AG08396 (cell line): ENCODE measurements at places on chromosomes 4 and X.

DNA sequence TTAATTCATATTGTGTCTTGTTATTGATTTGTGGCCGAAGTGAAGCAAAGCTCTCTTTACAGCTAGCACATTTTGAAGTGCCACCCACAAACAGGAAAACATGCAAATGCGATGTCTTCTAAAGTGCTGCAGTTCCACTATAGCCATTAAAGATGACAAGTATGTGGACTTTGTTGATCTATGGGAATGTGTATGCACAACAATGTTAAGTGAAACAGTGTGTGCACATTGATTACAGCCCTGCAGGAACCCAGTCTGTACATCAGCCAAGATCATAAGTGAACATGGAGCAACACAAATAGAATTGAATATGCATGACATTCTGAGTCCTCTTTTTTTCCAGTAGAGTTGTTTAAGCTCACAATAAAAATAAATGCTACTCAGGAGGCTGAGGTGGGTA is 43.0 kb downstream of the TFDP3 start:
- no peak for DNase-seq

DNA sequence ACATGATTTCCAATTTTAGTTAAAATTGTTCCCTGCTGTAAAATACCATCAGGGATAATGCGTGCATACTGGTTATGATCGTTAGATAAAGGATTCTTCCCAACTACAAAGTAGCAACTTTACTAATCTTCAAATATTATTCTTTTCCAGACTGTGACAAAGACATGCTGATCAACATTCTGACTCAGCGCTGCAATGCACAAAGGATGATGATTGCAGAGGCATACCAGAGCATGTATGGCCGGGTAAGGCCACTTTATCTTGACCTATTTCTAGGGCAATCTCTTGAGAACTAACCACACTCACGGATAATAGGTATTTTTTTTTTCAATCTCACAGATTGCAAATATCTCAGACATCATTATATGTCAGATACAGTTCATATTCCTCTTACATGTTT is 47.0 kb downstream of the ANXA10 start:
- no peak for DNase-seq

- DNase-seq = no peak
These were observed 184.4 kb downstream of the DKK2 start for GRCh38 chr4:106851726-106852125.

GRCh38 chrX:1852082-1852481 is 237.2 kb downstream of the ASMT start:
- no peak for DNase-seq

GRCh38 chr4:3285558-3286334 is 7.1 kb upstream of the RGS12 start:
- DNase-seq = peak; percentile 56

- DNase-seq = no peak
These were observed 219.4 kb downstream of the EPHA5 start for GRCh38 chr4:65450899-65451298.

DNA sequence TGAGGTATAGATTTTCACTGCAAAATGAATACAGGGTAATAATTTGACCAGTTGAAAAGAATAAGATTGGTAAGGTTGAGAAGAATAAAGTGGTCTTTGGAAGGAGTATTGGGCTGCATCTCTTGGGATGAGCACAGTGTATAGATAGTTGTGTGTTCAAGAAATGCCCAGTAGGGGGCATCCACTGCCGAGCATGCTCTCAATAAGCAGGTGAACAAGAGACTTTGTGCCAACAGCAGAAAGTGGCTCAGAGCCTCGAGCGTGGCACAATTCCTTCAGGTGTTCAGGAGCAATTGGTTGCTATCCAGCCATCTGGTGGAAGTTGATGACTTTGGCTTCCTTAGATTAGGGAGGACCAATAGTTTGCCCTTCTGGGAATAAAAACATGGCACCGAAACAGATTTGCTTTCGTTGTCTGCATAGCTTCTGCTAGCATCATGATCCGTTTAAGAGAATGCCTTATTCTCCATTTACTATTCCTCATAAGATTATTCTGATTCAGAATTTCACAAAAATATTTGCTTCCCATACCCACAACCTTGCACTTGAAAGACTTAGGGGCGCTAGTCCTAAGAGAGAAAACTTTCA is 258.1 kb upstream of the NEIL3 start:
- DNase-seq = no peak

- no peak for DNase-seq
These were observed 293.2 kb upstream of the SLC7A11 start for GRCh38 chr4:138535316-138535715.

- DNase-seq = no peak
These were observed 109.3 kb downstream of the FAM53A start for GRCh38 chr4:1574601-1575417.

GRCh38 chr4:1014291-1015167 is 3.1 kb downstream of the FGFRL1 start:
- no peak for DNase-seq

DNA sequence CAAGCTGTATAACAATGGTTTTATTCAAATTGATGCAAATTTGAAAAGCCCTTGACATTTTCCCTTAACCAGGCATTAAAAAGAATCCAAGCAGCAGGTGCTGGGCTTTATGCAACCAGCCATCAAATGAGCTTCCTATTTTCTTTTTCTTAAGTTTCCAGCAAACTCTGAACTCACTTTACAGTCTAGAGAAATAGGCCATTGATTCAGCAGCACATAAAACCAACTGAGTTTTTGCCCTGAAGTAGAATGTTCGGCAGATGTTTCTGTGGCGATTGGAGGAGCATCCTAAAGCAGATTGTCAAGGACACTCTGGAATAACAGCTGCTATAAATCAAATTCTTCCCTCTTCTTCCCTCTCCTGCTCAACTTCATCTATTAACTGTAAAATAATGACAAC is 582.8 kb upstream of the CPEB2 start:
- DNase-seq = no peak

DNA sequence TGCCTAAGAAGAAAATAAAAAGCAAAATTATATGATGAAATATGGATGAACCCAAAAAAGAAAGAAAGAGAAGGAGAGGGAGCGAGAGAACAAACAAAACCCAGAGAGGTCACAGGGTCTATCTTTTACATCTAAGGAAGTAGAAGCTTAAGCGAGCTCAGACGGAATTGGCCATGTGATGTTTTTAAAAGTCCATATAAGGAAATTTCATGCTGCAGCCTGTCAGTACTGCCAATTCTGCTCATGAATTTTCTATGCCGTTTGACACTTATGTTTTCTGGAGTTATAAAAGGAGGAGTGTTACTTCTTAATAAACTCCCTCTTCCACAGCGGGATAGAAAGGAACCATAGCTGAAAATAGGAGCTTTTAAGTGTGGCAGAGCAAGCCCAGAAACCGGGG is 32.9 kb upstream of the DCX start:
- DNase-seq = no peak

- no peak for DNase-seq
These were observed 185.3 kb upstream of the BCOR start for GRCh38 chrX:40282946-40283660.

- peak; percentile 73 for DNase-seq
These were observed 24.4 kb downstream of the SYAP1 start for GRCh38 chrX:16743604-16744325.

DNA sequence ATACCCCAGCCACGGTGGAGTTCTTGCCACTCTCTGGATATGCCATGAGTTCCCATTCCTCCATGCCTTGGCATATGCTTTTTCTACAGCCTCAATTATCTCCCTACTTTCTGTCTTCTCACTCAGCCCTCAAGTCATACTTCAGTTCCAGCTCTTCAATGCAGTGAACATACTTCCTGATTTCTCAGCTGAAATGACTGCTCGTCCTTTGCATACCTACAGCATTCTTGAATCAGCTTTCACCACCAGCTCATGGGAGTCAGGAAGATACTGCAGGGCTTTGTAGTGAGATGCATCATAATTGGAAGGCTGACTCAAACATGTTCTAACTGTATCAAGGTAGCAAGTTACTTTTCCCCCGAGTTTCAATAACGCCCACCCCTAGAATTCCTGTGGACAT is 118.4 kb downstream of the APBB2 start:
- DNase-seq = peak; percentile 29

GRCh38 chr4:173191623-173192041 is 23.0 kb downstream of the GALNT7 start:
- DNase-seq = no peak

- no peak for DNase-seq
These were observed 13.9 kb downstream of the SMPX start for GRCh38 chrX:21744060-21744459.

DNA sequence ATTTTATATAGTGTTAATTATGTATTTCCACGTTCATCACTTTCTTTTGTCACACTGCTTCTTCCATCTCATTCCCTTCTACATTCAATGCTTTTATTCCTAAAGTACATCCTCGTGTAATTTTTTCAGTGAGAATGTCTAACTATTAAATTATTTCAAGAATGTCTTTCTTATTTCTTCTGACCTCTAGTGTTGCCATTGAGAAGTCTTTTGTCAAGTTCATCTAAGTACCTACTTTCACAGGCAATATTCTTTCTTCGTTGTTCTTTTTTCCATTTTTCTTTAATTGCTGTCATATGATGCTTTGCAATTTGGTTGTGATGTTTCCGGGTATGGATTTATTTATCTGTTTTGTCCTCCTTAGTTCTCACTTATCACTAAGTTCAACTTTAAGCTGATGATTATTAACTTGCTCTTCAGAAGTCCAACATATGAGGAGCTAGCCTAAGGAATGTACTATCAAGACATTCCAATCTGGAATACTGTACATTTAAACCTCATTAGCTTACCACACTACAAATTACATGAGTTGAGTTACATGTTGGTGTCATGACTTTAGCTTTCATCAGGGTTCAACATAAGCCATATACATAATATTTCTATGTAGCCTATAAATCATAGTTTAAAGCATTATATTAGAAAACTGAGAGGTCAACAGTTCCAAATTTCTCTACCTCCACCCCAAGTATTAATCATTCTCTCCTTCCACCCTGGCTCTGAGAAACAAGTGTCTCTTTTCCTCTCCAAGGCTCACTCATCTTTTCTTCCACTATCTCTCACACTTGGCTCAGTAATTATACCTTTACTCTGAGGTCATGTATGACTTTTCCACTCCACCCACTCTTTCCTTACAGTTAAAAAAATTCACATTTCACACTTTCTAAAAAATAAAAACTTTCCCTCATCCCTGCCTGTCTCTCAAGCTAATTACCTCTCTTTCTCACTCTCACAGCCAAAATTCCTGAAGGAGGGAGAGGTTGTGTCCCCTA is 81.5 kb downstream of the COX18 start:
- DNase-seq = no peak

DNA sequence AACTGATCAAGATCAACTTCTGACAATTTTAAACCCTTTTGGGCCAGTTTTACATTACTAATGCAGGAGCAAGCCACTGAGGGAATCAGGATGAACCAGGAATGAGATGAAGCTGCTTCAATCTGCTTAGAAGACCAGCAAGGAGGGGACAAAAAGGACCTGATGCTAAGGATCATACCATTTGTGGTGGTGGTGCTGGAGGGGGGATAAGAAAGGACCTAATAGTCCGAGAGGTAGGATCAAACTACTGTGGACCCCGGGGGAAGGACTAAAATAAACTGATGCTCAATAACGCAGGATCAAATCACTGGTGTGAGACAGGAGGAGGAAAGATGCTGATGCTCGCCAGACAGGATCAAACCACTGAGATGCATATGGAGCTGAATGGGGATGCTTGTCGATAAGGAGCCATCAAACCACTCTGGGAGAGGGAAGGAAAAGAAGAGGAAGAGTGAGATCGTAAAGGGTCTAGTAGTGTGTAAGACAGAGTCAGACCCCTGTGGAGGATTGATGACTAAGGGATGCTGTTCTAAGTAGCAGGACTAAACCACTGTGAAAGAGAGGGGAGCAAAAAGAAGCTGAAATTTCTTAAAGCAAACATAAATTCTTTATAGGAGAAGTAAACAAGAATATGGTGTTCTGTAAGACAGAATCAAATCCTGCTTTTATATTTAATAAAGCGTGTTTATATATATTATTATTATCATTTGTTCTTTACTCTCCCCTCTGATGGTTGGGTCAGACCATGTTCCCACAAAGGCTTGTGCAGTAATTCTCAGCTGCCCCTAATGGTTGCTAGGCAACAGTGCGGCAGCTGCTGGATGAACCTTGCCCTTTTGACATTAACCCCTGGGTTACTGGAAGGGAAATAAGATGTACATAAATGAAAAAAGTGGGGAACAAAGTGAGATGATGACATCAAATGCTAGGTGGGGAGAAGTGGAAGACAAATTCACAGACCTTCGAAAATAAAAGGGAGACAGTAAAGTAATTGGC is 432.5 kb upstream of the FGF16 start:
- DNase-seq = no peak

DNA sequence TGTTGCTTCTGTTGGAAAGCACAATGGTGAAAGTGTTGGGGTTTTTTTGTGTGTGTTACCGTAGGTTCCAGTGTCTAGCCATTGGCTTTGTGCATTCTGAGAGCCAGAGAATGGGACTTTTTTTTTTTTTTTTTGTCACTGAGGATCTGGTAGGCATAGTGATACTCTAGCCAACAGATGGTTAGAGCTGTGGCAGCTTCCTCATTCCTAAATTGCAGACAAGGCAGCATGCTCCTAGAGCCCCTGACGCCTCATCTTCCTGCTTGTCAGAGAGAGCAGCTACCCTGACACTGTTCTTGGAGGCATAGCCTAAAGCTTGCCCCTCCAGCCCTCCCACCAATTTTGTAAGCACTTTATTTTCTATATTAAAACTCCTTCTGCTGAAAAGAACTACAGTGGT is 27.0 kb downstream of the ARHGEF9 start:
- DNase-seq = no peak

- DNase-seq = no peak
These were observed 978.1 kb downstream of the C4orf33 start for GRCh38 chr4:130074096-130074495.

- peak; percentile 29 for DNase-seq
These were observed 844.2 kb downstream of the RAPGEF2 start for GRCh38 chr4:159946983-159947615.

DNA sequence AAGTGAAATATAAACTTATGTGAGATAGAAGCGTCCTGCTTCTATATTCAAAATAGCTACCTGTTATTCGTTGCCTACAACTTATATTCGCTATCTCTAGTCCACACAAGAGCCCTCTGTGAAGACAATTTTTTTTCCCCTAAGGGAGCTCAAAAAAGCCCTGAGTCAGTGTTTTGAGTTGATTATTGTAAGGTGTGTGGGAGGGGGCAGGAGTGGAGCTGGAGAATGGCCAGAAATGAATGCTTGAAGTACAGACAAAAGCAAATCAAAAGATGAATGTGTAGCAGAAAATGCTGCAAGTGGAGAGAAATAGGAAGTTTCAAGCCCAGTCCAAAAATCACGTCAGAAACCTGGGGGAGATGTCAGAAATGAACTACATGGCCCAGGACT is 655.0 kb upstream of the LCORL start:
- DNase-seq = no peak

- DNase-seq = no peak
These were observed 1494.4 kb downstream of the STIM2 start for GRCh38 chr4:28354880-28355656.

GRCh38 chr4:44740201-44740600 is 13.8 kb upstream of the GNPDA2 start:
- DNase-seq = no peak

GRCh38 chr4:93317561-93317960 is 511.0 kb upstream of the ATOH1 start:
- no peak for DNase-seq
